ENCODE measurements at places on chromosomes 12 and 14. TPM values are rescaled to one million over a fixed set of nuclear protein-coding genes. Genes with fewer than 3 reads are reported as not detected.

GRCh38 chr12:93699271-93700145, 22.3 kb downstream of the CRADD start:
- no peaks in the 10 kb centered on the region for H3K27me3 ChIP-seq
- H3K27ac ChIP-seq, result no peak overlapping the region
- no peaks in the 10 kb centered on the region for H3K36me3 ChIP-seq
- no peak for DNase-seq

KCNK10 gene
- total RNA-seq, result not detected

- H3K36me3 ChIP-seq, result no peaks in the 10 kb centered on the region
- no peak for DNase-seq
- no peaks in the 10 kb centered on the region for H3K27me3 ChIP-seq
These were observed 4.8 kb downstream of the ABHD4 start for GRCh38 chr14:22602862-22603261.

DNA sequence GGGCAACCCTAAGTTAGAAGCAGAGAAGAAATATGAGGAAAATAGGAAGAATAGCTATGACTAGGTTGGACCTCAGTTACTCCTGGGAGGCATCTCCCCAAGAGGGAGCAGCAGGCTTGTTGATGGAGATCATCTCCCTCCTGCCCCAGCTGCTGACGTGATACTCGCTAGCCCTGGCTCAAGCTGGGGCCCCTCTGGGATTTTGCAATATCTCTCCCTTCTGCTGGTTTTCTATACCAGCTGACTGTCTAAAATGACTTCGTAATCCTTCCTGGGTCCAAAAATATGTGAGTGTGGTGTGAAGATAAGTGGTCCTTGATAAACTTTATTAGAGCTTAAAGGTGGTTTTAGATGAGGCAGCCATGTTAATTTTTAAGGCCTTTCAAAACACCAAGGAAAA, 4.5 kb upstream of the HECTD4 start:
- H3K4me1 ChIP-seq, result no peaks in the 10 kb centered on the region
- H3K27ac ChIP-seq, result peak overlapping the region; percentile 37
- no peak overlapping the region for H3K4me3 ChIP-seq
- no peaks in the 10 kb centered on the region for H3K27me3 ChIP-seq

BDKRB2 gene
- total RNA-seq, result 23.2 TPM

DNA sequence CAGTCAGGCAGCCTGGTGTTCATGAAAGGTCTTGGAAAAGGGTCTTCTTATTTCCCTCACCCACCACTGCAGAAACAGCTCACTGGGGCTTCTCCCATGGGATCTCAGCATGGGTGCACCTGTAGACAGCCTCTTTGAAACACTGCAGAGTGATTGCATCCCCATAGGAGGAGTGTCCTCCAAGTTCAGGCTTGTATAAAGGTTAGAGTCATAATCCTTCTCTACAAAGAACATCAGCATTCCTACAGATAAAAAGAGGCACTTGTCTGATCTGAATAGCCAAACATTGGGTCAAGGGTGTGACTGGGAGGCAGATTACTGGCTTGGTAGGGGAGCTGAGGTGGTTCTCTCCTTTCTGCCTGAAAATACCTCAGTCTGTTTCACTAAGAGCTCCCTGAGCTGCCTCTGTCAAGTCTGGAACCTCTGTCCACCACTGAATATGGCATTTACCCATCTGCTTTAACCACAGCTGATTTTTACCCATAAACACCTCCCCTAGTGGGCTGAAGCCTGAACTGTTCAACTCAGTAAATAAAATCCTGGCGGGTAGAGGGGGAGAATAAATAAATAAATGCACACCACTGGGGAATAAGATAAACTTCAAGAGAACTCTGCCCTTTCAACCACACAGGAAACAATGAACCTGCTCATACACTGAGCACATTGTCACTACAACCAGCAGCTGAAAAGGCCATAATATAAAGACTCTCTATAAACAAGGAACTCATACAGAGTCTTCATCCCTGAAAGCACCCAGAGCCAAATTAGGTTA, 120.7 kb upstream of the SCAF11 start:
- no peak overlapping the region for H3K27ac ChIP-seq
- DNase-seq, result no peak
- H3K4me3 ChIP-seq, result no peak overlapping the region
- H3K4me1 ChIP-seq, result no peaks in the 10 kb centered on the region
